ENCODE measurements at places on chromosomes 6 and 20.

- no peak for DNase-seq
These were observed 36.7 kb downstream of the NINL start for GRCh38 chr20:25548613-25549086.

GRCh38 chr6:14857501-14857900 is 388.4 kb upstream of the JARID2 start:
- no peak for DNase-seq

GRCh38 chr6:32415521-32416019 is 8.6 kb upstream of the BTNL2 start:
- peak; percentile 41 for DNase-seq

DNA sequence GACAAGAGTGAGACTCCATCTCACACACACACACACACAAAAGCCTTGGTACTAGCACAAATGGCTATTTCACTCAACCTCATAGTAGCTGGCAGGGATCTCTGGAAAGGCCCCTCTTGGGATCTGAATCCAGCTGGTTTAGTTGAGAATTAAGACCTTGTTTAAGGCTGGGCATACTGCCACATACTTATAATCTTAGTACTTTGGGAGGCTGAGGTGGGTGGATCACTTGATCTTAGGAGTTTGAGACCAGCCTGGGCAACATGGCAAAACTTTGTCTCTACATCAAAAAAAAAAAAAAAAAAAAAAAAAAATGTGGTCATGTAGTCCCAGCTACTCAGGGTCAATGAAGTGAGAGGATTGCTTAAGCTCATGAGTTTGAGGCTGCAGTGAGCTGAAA is 628.3 kb downstream of the MMUT start:
- DNase-seq = no peak

GRCh38 chr20:43442282-43442880 is 15.3 kb upstream of the SRSF6 start:
- DNase-seq = no peak

DNA sequence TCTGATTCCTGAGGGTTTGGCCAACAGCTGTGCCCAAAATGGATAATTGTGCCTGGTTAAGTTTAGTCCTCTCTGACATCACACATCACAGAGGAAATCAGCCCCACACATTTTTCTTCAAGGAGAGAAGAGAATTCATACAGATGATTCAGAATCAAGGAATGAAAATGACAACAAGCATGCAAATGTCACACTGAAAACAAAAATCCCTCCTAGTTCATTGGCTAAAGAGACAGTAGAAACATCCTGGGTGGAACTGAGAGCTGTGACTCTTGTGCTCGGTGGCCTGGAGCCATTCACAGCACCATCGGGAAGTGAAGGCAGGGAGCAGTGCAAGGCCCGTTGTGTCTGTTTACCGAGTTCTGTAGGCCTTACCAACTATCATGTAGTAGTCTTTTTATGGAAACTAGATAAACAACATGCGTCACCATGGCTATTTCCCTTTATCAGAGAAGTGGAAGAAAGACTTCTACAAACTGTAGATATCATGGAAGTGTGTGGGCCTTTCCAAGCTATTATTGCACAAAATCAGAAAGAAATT is 81.7 kb upstream of the TENT5A start:
- DNase-seq = peak; percentile 67

GRCh38 chr6:146990284-146990683 is 213.9 kb upstream of the STXBP5 start:
- DNase-seq = peak; percentile 86

DNA sequence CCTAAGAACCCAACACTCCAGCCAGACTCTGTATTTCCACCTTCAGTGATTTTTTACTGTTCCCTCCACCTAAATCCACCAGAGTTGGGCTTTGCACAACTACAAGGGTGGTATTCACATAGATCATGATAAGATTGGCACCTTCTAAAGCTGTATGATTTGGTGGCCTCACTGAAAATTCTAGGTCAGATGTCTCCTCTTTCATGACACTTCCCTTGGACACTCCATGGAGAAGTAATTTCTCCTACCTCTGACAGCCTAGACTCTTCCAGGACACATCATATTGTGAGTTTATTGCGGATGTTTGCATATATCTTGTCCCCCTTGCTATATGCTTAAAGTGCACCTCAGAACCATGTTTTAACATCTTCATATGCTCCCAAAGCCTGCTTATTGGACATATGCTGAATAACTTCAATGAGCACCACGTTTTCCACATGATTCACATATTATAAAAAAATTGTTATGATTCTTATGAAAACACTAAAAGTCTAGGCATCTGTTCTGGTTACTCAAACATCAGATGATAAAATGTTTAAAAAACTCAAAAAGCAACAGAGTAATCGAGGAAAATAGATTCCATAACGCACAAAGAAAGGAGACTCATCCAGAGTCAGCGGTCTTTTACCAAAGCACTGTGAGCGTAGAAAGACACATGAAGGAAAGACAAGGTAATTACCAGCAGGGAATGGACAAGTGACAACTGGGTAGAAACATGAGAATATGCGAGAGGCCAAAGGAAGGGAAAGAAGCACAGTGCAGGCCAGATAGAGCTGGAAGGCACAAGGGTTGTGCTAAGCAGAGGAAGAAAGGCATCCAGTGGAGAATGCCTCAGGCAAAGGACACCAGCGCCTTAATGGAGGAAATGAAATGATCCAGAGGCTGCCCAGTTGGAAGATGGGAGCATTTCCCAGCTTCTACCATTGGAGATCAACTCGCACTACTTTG is 46.5 kb downstream of the KIF16B start:
- no peak for DNase-seq

DNA sequence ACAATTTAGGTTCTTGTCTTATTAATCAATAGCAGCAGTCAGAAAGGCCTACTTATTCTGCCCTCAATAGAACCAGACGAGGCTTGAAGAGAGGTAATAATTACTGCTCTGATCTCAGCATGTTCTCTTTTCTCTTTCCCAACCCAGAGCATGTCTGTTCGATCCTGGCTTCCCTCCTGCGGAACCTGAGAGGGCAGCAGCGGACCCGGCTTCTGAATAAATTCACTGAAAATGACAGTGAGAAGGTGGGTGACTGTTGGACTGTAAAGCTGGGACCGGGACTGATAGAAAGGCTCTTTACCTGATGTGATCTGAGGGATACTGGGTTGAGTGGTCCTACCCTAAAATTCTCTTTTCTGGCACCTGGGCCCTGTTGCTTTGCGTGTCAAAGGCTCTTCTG is 63.0 kb upstream of the VSTM2L start:
- no peak for DNase-seq

- DNase-seq = no peak
These were observed 9.6 kb downstream of the BTNL2 start for GRCh38 chr6:32397252-32397920.

GRCh38 chr6:2622671-2623070 is 128.1 kb downstream of the MYLK4 start:
- DNase-seq = no peak

- DNase-seq = no peak
These were observed 15.9 kb downstream of the RIMS1 start for GRCh38 chr6:71902261-71902660.

- DNase-seq = peak; percentile 29
These were observed 104.9 kb downstream of the CENPW start for GRCh38 chr6:126444659-126445273.

GRCh38 chr6:13413900-13414555 is 73.4 kb downstream of the GFOD1 start:
- DNase-seq = no peak
